ENCODE measurements at places on chromosomes 1 and 21.

- DNase-seq, result no peak
Measured at GRCh38 chr1:39409055-39409816, 82.2 kb upstream of the BMP8A start.

DNA sequence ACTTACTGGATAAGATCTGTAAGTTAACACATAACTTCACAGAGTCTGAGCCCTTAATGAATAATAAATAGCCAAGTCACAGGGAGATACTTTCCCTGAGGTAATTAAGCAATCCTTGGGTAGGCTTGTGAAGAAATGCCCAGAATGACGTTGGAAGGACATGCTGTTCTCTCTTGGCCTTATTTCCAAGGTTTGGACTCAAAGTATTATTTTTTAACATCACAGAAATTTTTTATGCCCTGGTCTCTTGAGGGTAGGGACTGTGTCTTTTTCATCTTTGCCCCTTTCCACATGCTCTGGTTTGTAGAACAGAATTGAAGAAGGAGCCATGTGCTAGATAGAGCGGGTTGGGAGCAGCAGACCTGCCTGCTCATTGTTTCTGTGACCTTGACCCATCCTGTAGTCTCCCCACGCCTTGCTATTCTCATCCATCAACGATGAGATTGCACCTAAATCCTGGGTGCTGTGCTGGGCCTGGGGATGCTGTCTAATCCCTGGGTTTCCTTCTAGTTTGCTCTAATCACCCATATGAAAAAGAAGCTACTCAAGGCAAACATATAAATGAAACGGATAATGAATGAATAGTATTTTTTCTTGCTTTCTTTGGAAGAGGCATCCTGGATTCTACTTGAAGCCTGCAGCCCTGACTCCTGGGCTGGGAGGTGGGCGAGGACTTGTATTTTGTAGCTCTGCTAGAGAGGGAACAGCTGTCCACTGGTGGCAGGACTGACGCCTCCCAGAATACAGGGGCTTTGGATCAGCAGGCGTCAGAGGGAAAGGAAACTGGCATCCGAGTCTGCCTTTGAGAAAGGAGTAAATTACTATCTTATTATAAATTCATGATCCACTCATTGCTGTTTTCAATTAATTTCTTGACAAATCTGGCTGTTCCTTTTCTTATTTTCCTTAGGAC, 17.5 kb upstream of the LAMTOR5 start:
- no peak for DNase-seq

GRCh38 chr21:34819357-34819999, 150.7 kb downstream of the CLIC6 start:
- no peak for DNase-seq

DNA sequence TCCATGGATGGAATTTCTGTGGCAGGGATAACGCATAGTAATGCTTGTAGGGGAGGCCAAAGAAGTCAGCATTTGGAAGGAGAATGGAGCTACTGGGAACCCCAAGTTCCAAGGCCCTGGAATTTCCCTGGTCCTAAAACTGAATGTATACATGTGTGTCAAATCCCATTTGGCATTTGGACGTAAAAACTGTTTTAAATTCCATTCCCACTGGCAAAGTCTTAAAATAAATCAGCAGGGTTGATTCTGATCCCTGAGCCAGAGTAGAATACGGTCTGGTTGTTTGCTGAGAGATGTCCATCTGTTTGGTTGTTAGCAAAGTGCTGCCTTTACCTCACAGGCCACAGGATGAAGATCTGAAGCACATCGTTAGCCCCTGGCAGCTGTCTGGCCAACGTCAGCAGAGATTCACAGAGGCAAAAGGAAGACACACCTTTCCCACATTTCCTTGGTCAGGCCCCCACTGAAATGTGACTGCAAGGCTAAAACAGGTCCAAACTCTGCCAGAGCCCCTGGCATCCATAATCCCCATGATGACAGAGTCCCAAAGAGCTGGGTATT, 62.2 kb downstream of the GORAB start:
- DNase-seq, result no peak

GRCh38 chr1:178643831-178644230, 81.2 kb upstream of the RALGPS2 start:
- DNase-seq, result no peak

DNA sequence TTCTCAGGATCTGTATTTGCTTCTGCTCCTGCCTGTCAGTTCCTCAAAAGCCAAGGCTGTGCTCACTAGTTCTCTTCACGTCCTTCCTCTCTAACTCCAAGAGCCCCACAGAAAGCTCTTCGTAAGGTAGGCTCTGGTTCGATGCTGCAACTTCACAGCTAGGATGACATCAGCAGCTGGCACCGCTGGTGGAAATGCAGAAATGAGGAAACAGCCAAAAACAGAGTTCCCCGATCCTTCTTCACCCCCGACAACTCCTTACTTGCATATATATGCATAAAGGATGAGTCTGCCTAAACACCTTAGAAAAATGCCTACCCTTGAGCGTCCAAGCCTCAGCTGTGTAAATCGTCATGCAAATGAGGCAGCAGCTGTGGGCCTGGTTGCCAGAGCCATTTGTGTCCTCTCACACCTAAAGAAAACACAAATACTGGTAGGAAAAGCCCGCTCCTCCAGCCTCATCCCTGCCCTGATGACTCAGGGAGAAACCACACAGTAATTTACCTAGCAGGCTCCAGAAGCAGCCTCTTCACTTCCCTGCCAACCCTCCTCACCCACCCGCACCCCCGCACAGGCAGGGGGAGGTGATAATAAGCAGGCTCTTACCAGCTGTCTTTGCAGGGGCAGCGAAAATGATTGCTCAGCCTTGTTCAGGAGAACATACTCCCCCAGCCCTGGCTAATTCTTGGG, 28.2 kb downstream of the BATF3 start:
- no peak for DNase-seq

DNA sequence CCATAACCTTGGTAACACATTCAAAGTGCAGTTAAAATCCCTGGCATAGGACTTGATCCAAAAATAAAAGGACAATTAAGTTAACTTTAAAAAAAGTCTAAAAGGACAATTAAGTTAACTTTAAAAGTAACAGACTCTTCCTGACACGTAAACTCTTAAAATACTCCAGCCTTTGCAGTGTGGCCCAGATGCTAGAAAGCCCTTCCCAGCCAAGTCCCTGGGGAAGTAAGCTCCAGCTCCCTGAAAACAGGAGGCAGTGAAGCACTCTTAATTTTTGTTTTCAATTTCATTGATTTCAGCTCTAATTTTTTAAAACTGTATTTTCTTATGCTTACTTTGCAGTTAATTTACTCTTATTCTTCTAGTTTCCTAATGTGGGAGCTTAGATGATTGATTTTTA, 5.1 kb upstream of the AIM2 start:
- no peak for DNase-seq

DNA sequence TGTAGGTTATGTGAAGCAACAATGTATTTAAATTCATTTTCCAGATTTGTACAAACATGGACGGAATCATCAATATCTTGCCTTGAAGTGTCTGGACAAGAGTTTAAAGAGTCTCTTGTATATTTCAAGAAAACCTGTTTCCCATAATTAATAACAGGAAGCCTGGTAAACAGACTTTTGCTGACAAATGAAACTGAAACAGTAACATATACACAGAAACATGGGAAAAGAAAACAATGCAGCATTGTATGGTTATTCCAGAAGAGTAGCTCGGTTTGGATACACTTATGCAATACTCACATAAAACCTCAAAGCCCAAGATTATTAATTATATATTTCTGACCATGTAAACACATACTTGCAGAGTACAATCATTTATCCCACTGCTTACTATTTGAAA, 265.5 kb downstream of the PTPRC start:
- no peak for DNase-seq

GRCh38 chr21:37623183-37623582, 256.6 kb downstream of the DYRK1A start:
- DNase-seq, result no peak

Data from Jurkat, Clone E6-1 (cell line).